ENCODE measurements at places on chromosomes 3 and 15.
A peak's percentile ranks its signal among the peaks of the same experiment; 100 is the strongest.

GRCh38 chr3:102200126-102200525, 234.7 kb upstream of the ZPLD1 start:
- DNase-seq: no peak

DNA sequence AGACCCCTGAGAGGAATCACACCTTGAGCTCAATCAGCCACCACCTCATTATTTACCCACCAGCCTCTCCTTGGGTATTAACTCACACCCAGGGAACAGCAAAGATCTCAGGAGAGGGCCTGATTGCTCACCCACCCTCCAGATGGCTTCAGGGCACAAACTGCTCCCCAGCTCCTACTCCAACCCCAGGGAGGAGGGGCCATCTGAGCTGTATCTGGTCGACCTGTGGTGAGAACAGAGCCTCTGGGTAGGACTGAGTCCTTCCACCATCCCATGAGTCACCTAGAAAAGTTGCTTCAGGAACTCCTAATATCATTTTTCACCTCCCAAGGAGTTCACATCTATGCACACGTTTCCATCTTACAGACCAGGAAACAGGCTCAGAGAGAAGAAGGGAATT, 44.8 kb upstream of the HES1 start:
- no peak for DNase-seq

DNA sequence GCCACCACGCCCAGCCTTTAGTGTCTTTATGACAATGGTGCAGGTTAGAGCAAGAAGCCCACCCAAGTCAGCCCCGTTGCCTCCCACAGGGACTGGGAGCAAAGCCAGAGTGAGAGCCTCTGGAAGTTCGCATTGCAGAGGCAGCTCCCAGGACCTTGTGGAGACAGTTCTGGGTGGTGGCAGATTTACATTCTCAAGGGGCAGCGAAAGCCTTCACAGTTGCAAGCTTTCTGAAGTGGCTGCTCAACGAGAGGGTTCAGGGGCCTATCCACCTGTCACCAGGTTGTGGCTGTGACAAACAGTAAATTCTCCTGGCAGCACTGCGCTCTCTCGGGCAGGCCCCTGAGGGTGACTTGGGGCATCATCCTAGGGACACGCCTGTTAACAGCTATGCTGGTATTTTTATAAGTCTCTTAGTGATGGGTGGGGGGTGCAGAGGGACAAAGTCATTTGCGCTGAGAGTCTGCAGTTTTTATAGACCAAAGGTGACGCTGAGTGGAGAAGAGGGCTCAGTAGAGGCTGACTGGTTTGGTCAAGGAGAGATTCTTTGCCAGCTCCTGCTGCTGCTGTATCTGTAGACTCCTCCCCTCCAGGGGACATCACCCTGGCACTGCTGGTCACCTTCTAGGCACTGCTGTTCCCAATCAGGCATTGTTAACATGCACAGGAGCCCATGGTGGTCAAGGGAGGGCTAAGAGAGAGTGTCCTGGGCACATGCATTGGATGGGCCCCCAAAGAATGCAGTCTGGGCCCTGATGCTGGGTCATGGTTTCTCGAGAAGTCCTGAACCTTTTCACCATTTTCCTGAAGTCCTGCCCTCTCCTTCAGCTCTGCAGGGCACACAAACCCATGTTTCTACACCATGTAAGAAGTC, 57.5 kb upstream of the KLF13 start:
- no peak for DNase-seq

DNA sequence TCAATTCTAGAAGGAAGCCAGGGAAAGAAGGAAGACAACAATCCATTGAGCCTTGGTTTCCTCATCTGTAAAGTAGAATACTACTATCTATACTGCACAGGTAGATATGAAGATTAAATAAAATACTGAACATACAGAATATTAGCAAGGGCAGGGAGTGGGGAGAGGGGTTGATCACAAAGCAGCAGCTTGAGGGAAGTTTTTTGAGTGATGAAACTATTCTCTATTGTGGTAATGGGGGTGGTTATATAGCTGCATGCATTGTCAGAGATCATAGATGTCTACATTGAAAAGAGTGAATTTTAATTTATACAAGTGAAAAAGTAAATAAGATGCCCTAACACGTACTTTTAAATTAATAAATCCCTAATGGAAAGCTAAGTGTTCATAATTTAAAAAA, 242.6 kb upstream of the LRTM1 start:
- no peak for DNase-seq

DNA sequence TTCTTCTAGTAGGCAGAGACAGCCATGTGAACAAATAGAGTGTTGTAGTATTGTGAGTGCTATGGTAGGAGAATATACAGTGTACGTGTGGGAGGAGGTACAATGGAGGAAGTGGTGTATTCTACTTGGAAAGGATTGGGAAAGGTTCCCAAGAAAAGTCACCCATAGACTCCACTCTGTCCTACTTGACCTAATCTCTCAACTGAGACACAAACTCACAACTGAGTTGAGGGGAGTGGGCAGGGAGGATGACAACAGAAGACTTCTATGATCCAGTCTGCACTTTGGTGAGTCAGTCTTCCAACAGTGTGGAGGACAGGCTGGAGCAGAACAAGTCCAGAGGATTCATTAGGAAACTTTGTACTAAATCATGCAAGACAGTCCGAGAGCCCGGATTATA, 28.8 kb upstream of the AQP9 start:
- no peak for DNase-seq

- no peak for DNase-seq
These were observed 1075.9 kb upstream of the CFAP20DC start for GRCh38 chr3:60125686-60126085.

DNA sequence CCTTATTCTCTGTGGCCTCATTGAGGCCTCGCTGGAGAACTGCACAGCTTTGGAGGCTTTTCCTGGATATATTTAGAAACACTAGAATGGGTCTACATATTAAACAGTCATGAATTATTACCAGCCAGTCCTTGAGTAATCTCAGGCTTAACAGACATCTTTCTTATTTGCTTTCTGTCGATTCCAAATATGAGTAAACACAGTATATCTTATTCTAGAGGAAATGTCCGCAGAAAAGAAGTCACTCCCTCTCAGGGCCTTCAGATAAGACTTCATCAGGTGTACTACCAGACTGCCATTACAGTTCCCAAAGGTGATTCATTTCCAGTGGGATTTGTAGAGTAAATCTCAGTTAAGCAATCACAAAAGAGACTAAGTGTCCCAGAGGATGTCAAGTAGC, 310.7 kb downstream of the RBMS3 start:
- DNase-seq: no peak

GRCh38 chr3:138188013-138188730, 1.1 kb downstream of the ARMC8 start:
- DNase-seq: no peak

- no peak for DNase-seq
These were observed 144.5 kb upstream of the BCL6 start for GRCh38 chr3:187889601-187890404.

GRCh38 chr3:34683851-34684250, 885.4 kb downstream of the PDCD6IP start:
- DNase-seq: peak; percentile 6

DNA sequence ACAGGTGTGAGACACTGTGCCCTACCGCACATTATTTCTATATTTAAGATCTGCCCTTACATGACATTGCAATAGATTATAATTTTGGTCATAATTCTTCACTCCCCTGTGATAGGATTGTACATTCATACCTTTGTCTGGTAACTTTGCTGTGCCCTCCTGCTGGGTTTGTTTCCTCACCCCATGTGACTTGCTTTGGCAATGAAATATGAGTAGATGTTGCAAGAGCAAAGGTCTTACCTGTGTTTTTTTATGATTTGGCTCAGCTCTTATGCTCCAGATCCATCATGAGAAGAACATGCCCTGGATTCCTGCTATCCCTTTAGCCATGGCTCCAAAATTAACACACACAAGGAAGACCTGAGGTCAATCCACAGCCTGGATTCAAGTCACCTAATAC, 137.7 kb upstream of the EOMES start:
- no peak for DNase-seq

GRCh38 chr3:12557473-12558100, 700 bp downstream of the MKRN2 start:
- DNase-seq: no peak

- no peak for DNase-seq
These were observed 16.7 kb downstream of the RAB8B start for GRCh38 chr15:63206079-63206478.

- no peak for DNase-seq
These were observed 771.0 kb downstream of the PDCD6IP start for GRCh38 chr3:34569437-34569836.

- DNase-seq: no peak
These were observed 48.1 kb downstream of the SETMAR start for GRCh38 chr3:4351164-4351855.

DNA sequence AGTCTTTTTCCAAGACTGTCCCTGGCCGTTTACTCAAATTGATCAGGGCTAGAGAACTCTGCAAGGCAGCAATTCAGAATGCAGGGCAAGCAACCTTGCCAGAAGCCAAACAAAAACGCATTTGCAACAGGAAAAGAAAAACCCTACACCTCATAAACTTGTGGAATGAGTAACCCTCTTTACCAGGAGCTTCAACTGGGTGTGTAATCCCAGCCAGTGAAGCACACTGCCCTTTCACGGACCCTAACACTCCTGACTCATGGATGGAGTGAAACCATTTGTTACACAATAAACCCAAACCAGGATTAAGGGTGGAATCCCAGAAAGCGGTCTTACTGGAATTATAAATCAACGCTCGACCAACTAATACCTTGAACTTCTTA, 14.8 kb upstream of the LDHAL6B start:
- no peak for DNase-seq

DNA sequence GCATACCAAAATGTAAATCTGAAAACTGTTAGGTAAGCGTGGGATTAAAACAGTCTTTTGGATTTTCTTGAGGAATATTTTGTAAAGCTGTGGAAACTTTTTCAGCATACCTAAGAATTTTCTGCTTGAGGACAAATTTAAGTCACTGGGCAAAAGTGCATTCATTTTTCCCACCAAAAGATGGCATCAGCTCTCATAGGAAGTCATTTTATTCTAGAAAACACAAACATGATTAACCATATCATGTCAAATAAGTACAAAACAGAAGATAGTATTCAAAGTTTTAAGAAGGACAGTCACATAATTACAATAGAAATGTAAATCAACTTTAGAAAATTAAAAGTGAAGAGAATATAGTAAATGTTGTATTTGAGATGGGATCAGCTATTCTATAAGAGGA, 63.5 kb downstream of the SLC49A4 start:
- no peak for DNase-seq

DNA sequence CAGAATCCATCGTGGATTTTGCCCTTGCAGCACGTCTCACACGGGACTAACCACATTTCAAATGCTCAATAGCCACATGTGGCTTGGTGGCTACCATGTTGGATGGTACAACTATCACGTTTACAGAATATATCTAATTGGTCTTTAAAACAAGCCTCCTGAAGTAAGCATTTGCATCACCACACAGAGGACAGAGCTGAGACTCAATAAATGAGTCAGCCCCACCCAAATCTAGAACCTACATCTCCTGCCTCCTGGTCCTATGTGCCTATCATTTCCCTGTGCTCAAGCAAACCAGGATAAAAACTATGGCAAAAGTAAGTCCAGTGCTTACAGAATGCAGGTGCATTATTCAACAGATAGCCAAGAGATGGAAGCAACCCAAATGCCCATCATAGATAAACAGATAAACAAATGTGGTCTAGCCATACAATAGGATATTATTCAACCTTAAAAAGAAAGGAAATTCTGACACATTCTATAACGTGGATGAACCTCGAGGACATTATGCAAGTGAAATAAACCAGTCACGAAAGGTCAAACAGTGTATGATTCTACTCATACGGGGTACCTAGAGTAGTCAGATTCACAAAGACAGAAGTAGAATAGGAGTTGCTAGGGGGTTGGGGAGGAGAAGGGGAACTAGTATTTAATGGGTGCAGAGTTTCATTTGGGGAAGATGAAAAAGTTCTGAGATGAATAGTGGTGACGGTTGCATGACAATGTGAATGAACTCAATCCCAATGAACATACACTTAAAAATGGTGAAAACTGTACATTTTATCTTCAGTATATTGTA, 43.9 kb downstream of the SRGAP3 start:
- DNase-seq: no peak

Data from naive B cell (primary cell).